ENCODE measurements at places on chromosomes 12 and 14. TPM values are rescaled to one million over a fixed set of nuclear protein-coding genes. Genes with fewer than 3 reads are reported as not detected.

- no peaks in the 10 kb centered on the region for H3K36me3 ChIP-seq
- DNase-seq, result no peak
These were observed 171.6 kb upstream of the PDE3A start for GRCh38 chr12:20196767-20197166.

Gene RILPL1
- polyA plus RNA-seq, result 38.3 TPM

Gene MSRB3
- 7.2 TPM for polyA plus RNA-seq

DNA sequence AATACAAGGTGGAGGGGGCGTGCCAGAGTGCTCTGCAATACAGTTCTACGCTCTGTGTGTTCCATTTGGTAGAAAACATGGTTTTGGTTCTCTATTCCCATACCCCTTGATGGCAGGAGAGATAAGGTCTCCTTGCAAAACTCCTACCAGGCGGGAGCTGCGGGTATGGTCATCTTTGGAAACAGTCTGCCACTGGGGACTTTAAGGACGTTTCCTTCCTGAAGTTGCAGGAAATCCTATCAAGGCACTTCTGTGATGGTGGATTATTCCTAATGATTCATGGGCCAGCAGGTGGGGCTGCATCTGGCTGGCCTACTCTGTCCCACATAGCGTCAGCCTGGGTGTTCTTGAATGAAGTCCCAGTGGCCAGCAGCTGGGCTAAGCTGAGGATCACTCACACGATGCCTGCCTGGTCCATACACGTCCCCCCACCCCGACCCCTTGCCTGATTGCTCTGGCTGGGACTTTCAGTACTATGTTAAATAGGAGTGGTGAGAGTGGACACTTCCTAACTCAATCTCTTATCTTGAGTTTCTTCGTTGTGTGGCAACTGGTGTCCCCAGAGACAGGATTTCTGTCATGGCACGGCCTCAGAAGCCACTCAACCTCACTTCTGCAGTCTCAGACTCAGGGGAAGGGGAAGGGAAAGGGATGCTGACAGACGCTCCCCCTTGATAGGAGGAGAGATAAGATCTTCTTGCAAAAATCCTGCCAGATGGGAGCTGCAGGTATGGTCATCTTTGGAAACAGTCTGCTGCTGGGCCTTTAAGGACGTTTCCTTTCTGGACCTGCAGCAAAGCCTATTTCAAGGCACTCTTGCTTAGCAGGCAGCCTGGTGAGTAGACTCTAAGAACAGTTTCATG lies 61.0 kb upstream of the FKBP4 start:
- H3K36me3 ChIP-seq, result no peaks in the 10 kb centered on the region
- H3K4me3 ChIP-seq, result no peak overlapping the region
- peaks cover 3% of the 10 kb centered on the region for H3K27me3 ChIP-seq
- no peak for DNase-seq

GRCh38 chr14:71384007-71384845 lies 477.0 kb downstream of the PCNX1 start:
- H3K4me3 ChIP-seq, result no peak overlapping the region
- H3K4me1 ChIP-seq, result no peaks in the 10 kb centered on the region
- no peaks in the 10 kb centered on the region for H3K36me3 ChIP-seq
- no peak for DNase-seq
- no peaks in the 10 kb centered on the region for H3K27me3 ChIP-seq

- no peak overlapping the region for H3K27ac ChIP-seq
- no peaks in the 10 kb centered on the region for H3K27me3 ChIP-seq
- no peaks in the 10 kb centered on the region for H3K36me3 ChIP-seq
- no peak overlapping the region for H3K4me3 ChIP-seq
These were observed 273.1 kb upstream of the NOVA1 start for GRCh38 chr14:26870722-26871617.

DNA sequence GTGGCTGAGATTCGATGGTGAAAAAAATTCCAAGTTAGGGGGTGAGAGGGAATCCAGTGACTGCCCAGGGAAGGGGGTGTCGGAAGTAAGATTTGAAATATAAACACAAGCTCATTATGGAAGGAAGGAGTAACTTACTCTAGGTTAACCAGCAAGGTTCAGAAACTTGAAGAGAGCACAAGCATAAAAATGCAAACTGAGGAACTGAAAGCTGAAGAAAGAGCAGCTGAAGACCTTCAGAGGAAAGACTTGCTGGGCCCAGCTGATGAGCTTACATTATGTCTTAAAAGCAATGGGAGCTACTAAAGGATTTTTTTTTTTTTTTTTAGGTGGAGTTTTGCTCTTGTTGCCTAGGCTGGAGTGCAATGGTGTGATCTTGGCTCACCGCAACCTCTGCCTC lies 189.7 kb upstream of the GRIN2B start:
- H3K36me3 ChIP-seq, result no peaks in the 10 kb centered on the region
- H3K4me3 ChIP-seq, result no peak overlapping the region
- H3K27me3 ChIP-seq, result no peaks in the 10 kb centered on the region
- DNase-seq, result no peak
- H3K27ac ChIP-seq, result no peak overlapping the region

GRCh38 chr14:31921721-31922120 lies 155.4 kb upstream of the ARHGAP5 start:
- no peak overlapping the region for H3K4me3 ChIP-seq
- H3K27ac ChIP-seq, result no peak overlapping the region
- DNase-seq, result no peak
- no peaks in the 10 kb centered on the region for H3K27me3 ChIP-seq
- H3K4me1 ChIP-seq, result peaks cover 4% of the 10 kb centered on the region

- H3K27me3 ChIP-seq, result no peaks in the 10 kb centered on the region
- H3K36me3 ChIP-seq, result no peaks in the 10 kb centered on the region
- H3K4me1 ChIP-seq, result peaks cover 39% of the 10 kb centered on the region
- no peak overlapping the region for H3K4me3 ChIP-seq
These were observed 11.4 kb downstream of the FBRSL1 start for GRCh38 chr12:132501204-132501940.

DNA sequence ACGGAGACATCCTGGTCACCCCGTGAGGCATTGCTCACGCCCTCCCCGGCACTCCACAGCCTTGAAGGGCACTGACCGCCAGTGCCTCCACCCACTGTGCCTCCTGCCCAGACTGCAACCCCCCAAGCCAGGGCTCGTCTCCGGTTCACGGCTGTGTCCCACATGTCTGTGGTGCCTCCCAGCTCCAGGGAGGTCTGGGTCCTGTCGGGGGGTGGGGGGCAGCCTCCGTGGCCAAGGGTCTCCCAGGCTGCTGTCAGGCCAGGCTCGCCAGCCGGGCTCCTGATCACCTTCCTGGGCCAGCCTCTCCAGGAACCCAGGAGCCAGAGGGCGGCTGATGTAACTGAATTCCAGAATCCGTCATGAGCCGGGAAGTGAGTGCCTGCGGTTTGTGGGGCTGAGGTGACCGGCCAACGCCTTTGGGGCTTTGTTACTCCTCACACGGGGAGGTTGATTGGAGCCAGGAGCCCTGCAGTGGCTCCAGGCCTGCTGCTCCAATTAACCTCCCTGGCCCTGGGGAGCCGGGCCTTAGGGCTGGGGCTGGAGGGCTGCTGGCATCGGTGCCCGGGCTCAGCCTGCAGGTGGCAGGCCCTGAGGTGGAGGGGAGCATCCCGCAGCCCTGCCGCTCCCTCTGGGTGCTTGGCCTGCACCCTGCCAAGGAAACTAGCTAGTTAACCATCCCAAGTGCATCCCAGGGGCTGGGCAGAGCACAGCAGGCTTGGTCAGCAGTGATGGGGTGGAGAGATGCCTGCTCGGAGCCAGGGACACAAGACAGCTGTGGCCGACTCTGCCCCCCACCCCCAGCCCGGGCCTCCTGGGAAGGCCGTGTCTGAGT lies 36.4 kb upstream of the FBRSL1 start:
- no peak overlapping the region for H3K27ac ChIP-seq
- H3K27me3 ChIP-seq, result peaks cover 9% of the 10 kb centered on the region
- H3K4me1 ChIP-seq, result no peaks in the 10 kb centered on the region
- DNase-seq, result no peak

- H3K4me3 ChIP-seq, result no peak overlapping the region
- H3K27ac ChIP-seq, result no peak overlapping the region
- no peaks in the 10 kb centered on the region for H3K27me3 ChIP-seq
- no peak for DNase-seq
- H3K36me3 ChIP-seq, result no peaks in the 10 kb centered on the region
These were observed 28.6 kb upstream of the CORO1C start for GRCh38 chr12:108759924-108760323.

DNA sequence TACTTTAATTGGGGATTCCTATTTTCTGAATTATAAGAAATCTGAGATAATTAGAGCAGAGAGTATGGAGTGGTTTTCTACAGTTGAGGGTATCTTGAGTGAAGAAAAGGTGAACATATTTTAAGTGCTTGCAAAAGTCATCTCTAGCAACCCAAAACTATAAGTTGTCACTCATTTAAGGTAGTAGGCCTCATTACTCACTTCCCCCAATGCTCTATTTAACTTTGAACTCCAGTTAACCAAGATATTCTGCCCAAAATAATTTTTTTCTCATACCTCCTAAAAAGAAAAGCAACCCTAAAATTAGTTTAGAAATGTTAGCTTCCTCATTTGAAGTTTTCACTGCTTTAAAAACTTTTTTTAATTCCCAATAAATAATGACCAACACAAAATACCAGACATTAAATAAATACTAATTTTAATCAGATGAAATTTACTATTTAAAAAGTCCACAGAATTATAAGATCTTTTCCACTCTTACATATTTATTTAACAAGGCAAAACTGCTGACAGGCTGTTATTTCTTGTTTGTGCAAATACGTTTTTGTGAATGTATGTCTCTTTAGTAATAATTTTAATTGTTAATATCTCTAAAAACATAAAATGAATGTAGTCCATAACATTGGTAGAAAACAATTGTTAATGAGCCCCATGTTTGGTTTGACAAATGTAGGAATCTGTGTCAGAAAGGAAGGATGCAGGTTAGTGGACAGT lies 47.8 kb downstream of the VRK1 start:
- no peaks in the 10 kb centered on the region for H3K4me1 ChIP-seq
- H3K27me3 ChIP-seq, result no peaks in the 10 kb centered on the region
- H3K36me3 ChIP-seq, result no peaks in the 10 kb centered on the region

GRCh38 chr12:104387190-104387589 lies 69.6 kb upstream of the CHST11 start:
- no peaks in the 10 kb centered on the region for H3K36me3 ChIP-seq
- no peak overlapping the region for H3K27ac ChIP-seq
- H3K27me3 ChIP-seq, result no peaks in the 10 kb centered on the region
- no peak overlapping the region for H3K4me3 ChIP-seq
- no peaks in the 10 kb centered on the region for H3K4me1 ChIP-seq
- no peak for DNase-seq

Gene FAM181A
- not detected for polyA plus RNA-seq

- no peak for DNase-seq
- H3K4me3 ChIP-seq, result no peak overlapping the region
- H3K4me1 ChIP-seq, result peaks cover 7% of the 10 kb centered on the region
- H3K27me3 ChIP-seq, result no peaks in the 10 kb centered on the region
- no peaks in the 10 kb centered on the region for H3K36me3 ChIP-seq
These were observed 233.3 kb upstream of the TBX3 start for GRCh38 chr12:114917307-114917706.

DNA sequence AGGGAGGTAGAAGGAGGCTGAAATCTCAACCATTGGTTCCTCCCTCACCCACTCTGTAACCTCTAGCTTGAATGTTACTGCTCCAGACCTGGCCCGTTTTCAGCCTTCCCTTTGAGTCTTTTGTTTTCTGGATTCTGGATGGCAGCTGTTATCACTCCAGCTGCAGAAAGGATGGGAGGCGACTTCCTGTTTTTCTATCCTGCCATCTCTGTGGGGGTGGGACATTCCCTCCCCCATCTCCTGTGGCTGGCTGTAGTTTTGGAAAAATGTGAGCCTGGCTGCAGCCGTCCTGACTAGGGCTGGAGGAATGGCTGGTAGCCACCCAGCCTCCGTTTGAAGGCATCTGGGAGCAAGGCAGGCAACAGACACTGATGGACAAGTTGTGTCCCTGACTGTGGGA lies 2.9 kb upstream of the PPFIBP1 start:
- no peaks in the 10 kb centered on the region for H3K27me3 ChIP-seq
- peaks cover 21% of the 10 kb centered on the region for H3K4me1 ChIP-seq
- no peak overlapping the region for H3K27ac ChIP-seq
- DNase-seq, result no peak
- H3K4me3 ChIP-seq, result no peak overlapping the region

Gene PLA2G1B
- 4.0 TPM for polyA plus RNA-seq

DNA sequence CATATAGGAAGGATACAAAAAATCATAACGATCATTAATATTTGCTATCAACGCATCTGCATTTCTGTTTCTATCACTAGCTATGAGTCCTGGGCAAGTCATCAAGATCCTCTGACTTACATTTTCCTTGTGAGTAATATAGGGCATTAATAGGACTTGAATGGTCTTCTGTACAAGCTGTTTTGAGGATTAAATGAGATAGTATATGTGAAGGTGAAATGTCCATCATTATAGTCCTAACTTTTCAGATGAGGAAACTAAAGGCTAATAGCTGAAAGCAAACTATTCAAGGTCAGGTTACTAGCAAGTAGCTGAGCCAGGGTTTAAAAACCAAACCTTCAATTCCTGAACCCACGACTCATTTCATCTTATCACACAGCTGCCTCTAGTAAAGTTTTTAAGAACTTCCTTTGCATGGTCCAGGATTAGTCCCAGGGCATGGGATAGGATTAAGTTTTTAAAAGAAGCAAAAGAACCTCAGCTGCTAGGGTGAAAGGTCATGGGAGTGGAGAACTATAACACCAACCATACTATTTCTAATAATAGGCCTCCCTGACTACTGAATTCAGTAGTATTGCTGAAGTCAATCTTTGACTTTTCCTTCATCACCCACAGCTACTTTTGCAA lies 101.4 kb upstream of the ADAMTS20 start:
- no peak overlapping the region for H3K4me3 ChIP-seq
- DNase-seq, result no peak
- no peaks in the 10 kb centered on the region for H3K27me3 ChIP-seq
- H3K36me3 ChIP-seq, result no peaks in the 10 kb centered on the region

DNA sequence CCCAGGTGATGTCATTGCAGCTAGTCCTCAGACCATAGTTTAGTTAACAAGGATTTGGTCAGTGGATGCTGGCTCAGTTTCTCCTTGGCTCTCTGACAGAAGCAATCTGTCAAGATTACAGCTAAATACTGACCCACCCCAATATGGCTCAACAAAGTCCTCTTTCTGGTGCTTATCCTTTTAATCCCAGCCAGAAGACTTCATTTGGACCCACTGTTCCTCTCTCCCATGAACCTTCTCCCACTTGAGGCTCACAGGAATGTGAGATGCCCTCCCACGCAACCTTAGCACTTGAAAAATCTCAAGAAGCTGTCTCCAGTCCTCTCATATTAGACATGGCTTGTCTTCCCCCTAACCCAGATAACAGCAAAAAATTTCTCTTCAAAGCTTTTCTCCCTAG lies 47.7 kb downstream of the C12orf50 start:
- H3K4me3 ChIP-seq, result no peak overlapping the region
- H3K27me3 ChIP-seq, result no peaks in the 10 kb centered on the region
- DNase-seq, result no peak

- H3K27ac ChIP-seq, result peak overlapping the region; percentile 92
- H3K36me3 ChIP-seq, result no peaks in the 10 kb centered on the region
- H3K27me3 ChIP-seq, result no peaks in the 10 kb centered on the region
- H3K4me1 ChIP-seq, result peaks cover 23% of the 10 kb centered on the region
- no peak for DNase-seq
These were observed 161.5 kb downstream of the ETV6 start for GRCh38 chr12:11811008-11811407.
